CD8-positive, alpha-beta memory T cell (primary cell): ENCODE measurements at places on chromosomes 5 and 9. TPM values are rescaled to one million over a fixed set of nuclear protein-coding genes. Genes with fewer than 3 reads are reported as not detected.

INSYN2B gene
- not detected for total RNA-seq

CDH10 gene
- not detected for total RNA-seq

CATSPER3 gene
- 0.18 TPM for total RNA-seq

LAMC3 gene
- total RNA-seq, result 0.04 TPM

ANKRD34B gene
- total RNA-seq, result not detected

RMI1 gene
- 29.3 TPM for total RNA-seq

GLRA1 gene
- total RNA-seq, result not detected

SPATA31C1 gene
- not detected for total RNA-seq

IGIP gene
- total RNA-seq, result 4.1 TPM

SH2D3C gene
- total RNA-seq, result 13.9 TPM

PCDHGB1 gene
- total RNA-seq, result not detected

PCDHAC1 gene
- total RNA-seq, result not detected

RLN1 gene
- 0.31 TPM for total RNA-seq

TSPAN17 gene
- total RNA-seq, result 38.8 TPM

UNC5A gene
- total RNA-seq, result not detected

SLC34A3 gene
- not detected for total RNA-seq

ARID3C gene
- 0.22 TPM for total RNA-seq

GPRIN1 gene
- 2.7 TPM for total RNA-seq

SAXO1 gene
- total RNA-seq, result not detected

PRR7 gene
- total RNA-seq, result 14.7 TPM

ELAVL2 gene
- not detected for total RNA-seq

PCDHB5 gene
- total RNA-seq, result not detected

BRD9 gene
- 53.8 TPM for total RNA-seq

ADAMTS2 gene
- total RNA-seq, result not detected

TXNDC8 gene
- total RNA-seq, result not detected

PSAT1 gene
- 93.4 TPM for total RNA-seq

FGF10 gene
- not detected for total RNA-seq

RNF14 gene
- 49.6 TPM for total RNA-seq

ADRA1B gene
- not detected for total RNA-seq

PCDHGA1 gene
- 0.07 TPM for total RNA-seq

NME5 gene
- total RNA-seq, result not detected

ITGA1 gene
- total RNA-seq, result 26.3 TPM

NUDT12 gene
- 0.86 TPM for total RNA-seq

KCNV2 gene
- not detected for total RNA-seq

KLHL9 gene
- 16.3 TPM for total RNA-seq

FGF18 gene
- total RNA-seq, result 0.22 TPM

SLC6A19 gene
- not detected for total RNA-seq

SLC6A7 gene
- total RNA-seq, result not detected

GABBR2 gene
- not detected for total RNA-seq

THOC3 gene
- 62.0 TPM for total RNA-seq

HBEGF gene
- total RNA-seq, result 2.1 TPM

FST gene
- total RNA-seq, result 0.13 TPM

PCDHGA8 gene
- 0.04 TPM for total RNA-seq

LCN2 gene
- not detected for total RNA-seq

PALM2AKAP2 gene
- not detected for total RNA-seq

SSNA1 gene
- 118 TPM for total RNA-seq
